ENCODE measurements at places on chromosomes 4 and X.

DNA sequence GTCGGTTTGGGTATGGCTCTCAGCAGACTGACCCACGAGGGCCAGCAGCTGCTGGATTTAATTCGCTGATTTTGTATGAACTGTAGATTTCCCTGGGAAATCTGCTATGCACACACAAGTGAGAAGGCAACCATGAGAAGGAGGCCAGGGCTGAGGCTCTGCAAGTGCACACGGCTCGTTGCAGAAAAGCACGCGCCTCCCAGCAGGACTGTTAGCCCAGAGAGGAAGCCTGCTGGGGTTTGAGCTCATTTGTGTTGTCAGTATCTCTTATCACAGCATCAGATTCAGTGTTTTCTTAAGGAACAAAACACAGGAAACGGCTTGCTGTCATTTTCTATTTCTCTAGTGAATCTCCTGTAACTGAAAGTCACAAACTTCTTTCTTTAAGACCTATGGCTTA is 296.2 kb upstream of the FAT1 start:
- DNase-seq, result peak; percentile 71

GRCh38 chr4:118920247-118920646 is 31.6 kb downstream of the SYNPO2 start:
- no peak for DNase-seq

GRCh38 chr4:103050736-103051436 is 25.7 kb downstream of the SLC9B2 start:
- no peak for DNase-seq

DNA sequence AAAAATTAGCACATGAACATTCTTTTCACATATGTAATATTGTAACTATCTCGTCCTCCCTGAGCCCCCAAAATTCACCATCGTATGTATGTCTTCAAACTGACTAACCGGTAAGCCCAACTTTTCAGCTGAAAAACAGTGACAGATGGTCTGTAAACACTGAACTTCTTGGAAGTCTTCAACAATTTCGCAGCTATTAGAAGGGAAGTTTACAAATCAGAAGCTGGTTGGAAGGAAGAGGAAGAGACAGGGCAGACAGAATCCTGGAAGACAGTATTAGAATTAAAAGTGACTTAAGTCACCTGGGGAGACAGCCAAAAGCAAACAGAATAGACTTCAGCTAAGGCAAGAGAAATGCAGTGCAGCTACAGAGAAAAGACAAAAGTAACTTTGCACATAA is 858.4 kb downstream of the ADGRL3 start:
- DNase-seq, result no peak

- DNase-seq, result no peak
Observed at GRCh38 chr4:166414431-166414830, 541.4 kb downstream of the TLL1 start.

DNA sequence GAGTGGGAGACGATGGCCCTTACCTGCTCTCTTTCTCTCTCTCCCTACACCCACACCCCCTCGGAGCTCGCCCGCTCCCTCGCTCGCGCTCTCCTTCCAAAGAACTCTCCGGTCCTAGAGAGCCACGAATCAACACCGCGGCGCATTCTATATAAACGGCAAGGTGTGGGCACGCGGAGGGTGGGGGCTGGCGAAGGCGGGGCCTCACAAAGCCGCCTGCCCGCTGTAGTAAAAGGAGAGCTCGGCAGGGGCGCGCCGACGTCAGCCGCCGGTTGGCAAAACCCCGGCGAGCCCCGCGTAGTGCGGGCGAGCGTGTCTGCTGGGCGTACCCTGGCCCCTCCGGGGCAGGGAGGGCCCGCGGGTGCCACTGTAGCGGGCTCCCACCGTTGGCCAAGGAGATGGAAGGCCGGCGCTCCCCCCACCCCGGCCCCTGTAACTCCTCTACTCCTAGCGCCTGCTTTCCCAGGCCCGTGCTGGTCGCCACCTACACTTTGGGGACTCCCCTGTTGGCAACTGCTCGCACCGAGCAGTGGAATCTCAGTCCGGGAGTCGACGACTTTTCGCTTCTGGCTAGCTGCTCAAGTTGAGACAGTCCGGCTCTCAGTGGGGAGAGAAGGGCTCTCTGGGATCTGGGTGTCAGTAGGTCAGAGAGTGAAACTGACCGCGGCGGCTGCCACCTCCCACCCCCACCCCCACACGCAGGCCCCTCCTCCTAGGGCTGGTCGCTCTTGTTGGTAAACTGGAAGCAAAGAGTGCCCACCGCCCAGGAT is 325.5 kb upstream of the F9 start:
- DNase-seq, result no peak

GRCh38 chr4:171650543-171650942 is 162.7 kb upstream of the GALNTL6 start:
- no peak for DNase-seq

- no peak for DNase-seq
Observed at GRCh38 chr4:6134612-6135220, 65.6 kb downstream of the JAKMIP1 start.

DNA sequence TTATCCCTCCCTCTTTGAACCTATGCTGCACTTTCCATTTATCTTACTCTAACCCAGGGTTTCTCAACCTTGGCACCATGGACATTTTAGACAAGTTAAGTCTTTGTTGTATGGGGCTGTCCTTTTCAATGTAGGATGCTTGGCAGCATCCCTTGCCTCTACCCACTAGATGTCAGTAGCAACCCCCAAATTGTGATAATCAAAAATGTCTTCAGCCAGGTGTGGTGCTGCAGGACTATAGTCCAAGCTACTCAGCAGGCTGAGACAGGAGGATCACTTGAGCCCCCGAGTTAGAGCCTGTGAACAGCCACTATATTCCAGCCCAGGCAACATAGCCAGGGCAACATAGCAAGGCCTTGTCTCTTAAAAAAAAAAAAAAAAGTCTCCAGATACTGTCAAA is 7.0 kb downstream of the LRCH2 start:
- DNase-seq, result no peak

GRCh38 chr4:98148856-98149255 is 5.6 kb upstream of the STPG2 start:
- no peak for DNase-seq

GRCh38 chrX:47366041-47366722 is 4.2 kb upstream of the ZNF157 start:
- peak; percentile 30 for DNase-seq

- DNase-seq, result peak; percentile 65
Observed at GRCh38 chr4:159175085-159175988, 72.5 kb downstream of the RAPGEF2 start.

GRCh38 chr4:55528491-55528890 is 18.2 kb downstream of the CLOCK start:
- no peak for DNase-seq

GRCh38 chrX:29792335-29792734 is 423.0 kb upstream of the MAGEB2 start:
- DNase-seq, result no peak

DNA sequence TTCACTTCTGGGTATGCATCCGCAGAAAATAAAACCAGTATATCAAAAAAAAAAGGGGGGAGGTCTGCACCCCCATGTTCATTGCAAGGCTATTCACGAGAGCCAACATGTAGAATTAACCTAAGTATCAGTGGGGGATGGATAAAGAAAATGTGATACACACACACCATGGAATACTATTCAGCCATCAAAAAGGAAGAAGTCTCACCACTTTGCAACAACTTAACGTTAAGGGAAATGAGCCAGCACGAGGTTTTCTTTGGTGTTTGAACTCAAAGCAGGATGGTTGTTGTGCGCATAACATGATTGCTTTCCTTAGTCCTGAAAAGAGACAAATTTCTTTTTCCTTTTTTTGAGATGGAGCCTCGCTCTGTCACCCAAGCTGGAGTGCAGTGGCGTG is 222.7 kb downstream of the SHOX start:
- no peak for DNase-seq

- DNase-seq, result no peak
Observed at GRCh38 chr4:169246957-169247396, 23.8 kb downstream of the SH3RF1 start.
